CD8-positive, alpha-beta memory T cell (primary cell): ENCODE measurements at places on chromosomes 13 and 19. TPM values are rescaled to one million over a fixed set of nuclear protein-coding genes. Genes with fewer than 3 reads are reported as not detected.
A peak's percentile ranks its signal among the peaks of the same experiment; 100 is the strongest.

DNA sequence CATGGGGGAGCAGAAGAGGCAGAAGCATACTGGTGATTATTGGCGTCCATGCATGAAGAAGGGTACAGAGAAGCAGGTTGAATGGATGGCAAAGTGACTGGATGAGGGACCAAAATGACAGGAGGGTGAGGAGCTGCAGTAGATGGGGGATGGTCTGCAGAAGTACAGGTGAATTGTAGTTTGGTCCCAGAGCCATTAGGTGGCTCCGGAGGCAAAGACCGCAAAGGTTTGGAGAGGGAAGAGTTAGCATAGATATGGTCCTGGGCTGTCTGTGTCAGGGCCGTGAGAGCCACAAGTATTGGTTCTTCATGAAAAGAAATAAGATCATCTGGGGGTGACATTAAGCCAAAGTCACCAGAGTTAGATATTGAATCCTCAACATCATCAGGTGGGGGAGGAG is 59.0 kb upstream of the ZNF726 start:
- H3K4me3 ChIP-seq = no peak overlapping the region
- no peaks in the 10 kb centered on the region for H3K36me3 ChIP-seq
- H3K27me3 ChIP-seq = no peaks in the 10 kb centered on the region
- H3K4me1 ChIP-seq = no peaks in the 10 kb centered on the region

DNA sequence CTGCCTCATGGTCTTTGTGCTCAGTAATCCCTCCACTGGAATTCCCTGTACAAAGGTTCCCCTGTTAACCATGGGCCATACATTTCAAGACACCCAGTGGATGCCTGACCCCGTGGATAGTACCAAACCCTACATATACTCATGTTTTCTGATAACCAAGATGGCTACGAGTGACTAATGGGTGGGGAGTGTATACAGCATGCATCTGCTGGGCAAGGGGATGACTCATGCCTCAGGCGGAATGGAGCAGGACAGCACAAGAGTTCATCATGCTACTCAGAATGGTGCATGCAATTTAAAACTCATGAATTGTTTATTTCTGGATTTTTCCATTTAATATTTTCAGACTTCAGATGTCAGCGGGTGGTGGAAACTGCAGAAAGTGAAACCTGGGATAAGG is 13.3 kb upstream of the FGF9 start:
- no peak overlapping the region for H3K27ac ChIP-seq
- DNase-seq = no peak
- peaks cover 7% of the 10 kb centered on the region for H3K27me3 ChIP-seq
- H3K36me3 ChIP-seq = no peaks in the 10 kb centered on the region
- H3K4me3 ChIP-seq = no peak overlapping the region

Gene DPF1
- total RNA-seq = 0.78 TPM

GRCh38 chr13:30685320-30685859 is 50.0 kb upstream of the ALOX5AP start:
- H3K4me1 ChIP-seq = no peaks in the 10 kb centered on the region
- no peak overlapping the region for H3K4me3 ChIP-seq
- DNase-seq = no peak
- no peaks in the 10 kb centered on the region for H3K27me3 ChIP-seq
- no peaks in the 10 kb centered on the region for H3K36me3 ChIP-seq

DNA sequence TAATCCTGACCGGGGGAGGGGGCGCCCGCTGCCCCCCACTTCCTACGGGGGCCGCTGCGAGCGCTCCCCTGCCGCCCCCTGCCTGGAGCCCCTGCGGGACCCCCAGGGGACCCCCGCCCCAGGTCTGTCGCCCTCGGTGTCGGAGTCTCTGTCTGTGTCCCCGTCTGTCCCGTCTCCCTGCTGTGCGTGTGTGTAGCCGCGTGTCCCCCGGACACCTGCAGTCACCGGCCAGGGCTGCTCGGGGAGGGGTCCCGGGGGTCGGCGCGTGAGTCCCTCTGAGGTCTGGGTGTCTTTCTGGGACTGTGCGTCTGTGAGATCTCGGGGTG is 7.7 kb upstream of the NFIC start:
- no peaks in the 10 kb centered on the region for H3K36me3 ChIP-seq
- no peak overlapping the region for H3K27ac ChIP-seq
- no peaks in the 10 kb centered on the region for H3K27me3 ChIP-seq
- peak overlapping the region; percentile 63 for H3K4me3 ChIP-seq
- no peak for DNase-seq
- H3K4me1 ChIP-seq = peaks cover 25% of the 10 kb centered on the region

- no peak for DNase-seq
- no peak overlapping the region for H3K4me3 ChIP-seq
- no peaks in the 10 kb centered on the region for H3K4me1 ChIP-seq
- H3K36me3 ChIP-seq = no peaks in the 10 kb centered on the region
- no peak overlapping the region for H3K27ac ChIP-seq
These were observed 42.2 kb downstream of the IFT88 start for GRCh38 chr13:20609145-20609544.

Gene FFAR3
- total RNA-seq = not detected

- H3K36me3 ChIP-seq = no peaks in the 10 kb centered on the region
- no peak overlapping the region for H3K27ac ChIP-seq
- H3K4me3 ChIP-seq = no peak overlapping the region
- DNase-seq = no peak
- no peaks in the 10 kb centered on the region for H3K4me1 ChIP-seq
These were observed 7.8 kb upstream of the LYPD5 start for GRCh38 chr19:43809762-43810696.

Gene CEACAM5
- not detected for total RNA-seq

DNA sequence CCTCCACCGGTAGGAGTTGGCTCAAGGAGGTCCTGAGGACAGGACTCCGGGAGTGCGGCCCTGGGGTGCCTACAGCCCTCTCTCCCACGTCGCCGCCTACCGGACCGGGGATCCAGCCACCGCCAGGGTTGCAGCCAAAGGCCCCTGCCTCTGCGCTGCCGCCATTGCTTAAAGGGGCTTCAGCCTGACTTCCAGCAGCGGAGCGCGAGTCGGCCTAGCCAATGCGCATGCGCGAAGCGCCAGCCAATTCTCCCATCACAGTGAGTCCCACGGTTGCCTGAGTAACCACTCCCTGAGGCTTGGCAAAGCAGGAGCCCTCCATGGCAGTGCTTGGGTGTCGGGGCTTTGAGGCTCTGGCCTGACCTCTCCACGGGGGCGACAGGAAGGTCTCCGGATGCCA is 21.5 kb upstream of the ZNF420 start:
- H3K4me1 ChIP-seq = no peaks in the 10 kb centered on the region
- H3K4me3 ChIP-seq = no peak overlapping the region
- H3K27ac ChIP-seq = no peak overlapping the region
- H3K36me3 ChIP-seq = no peaks in the 10 kb centered on the region
- DNase-seq = no peak

DNA sequence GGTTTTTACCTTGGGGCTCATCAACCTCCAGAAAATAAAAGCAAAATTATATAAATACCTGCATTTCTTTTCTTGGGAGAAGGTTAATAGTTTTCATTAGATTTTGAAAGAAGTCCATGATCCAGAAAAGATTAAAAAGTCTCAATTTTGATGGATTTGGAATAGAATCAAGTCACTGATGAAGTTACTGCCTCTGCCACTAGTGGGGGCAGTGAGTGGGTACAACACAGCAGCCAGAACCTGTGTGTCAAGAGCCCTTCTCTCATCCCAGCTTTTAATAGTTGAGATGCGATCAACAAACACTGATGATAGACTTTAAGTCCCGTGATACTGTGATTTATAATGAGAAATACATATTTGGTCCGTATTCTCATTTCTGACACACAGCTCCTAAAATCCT is 686.7 kb downstream of the DIAPH3 start:
- H3K4me3 ChIP-seq = no peak overlapping the region
- DNase-seq = no peak
- no peak overlapping the region for H3K27ac ChIP-seq
- H3K27me3 ChIP-seq = no peaks in the 10 kb centered on the region
- H3K4me1 ChIP-seq = no peaks in the 10 kb centered on the region
- H3K36me3 ChIP-seq = no peaks in the 10 kb centered on the region

- DNase-seq = peak; percentile 10
- H3K4me3 ChIP-seq = peak overlapping the region; percentile 68
- H3K27me3 ChIP-seq = no peaks in the 10 kb centered on the region
- H3K27ac ChIP-seq = peak overlapping the region; percentile 69
- H3K36me3 ChIP-seq = no peaks in the 10 kb centered on the region
These were observed 556 bp downstream of the TRIP10 start for GRCh38 chr19:6739883-6740588.

DNA sequence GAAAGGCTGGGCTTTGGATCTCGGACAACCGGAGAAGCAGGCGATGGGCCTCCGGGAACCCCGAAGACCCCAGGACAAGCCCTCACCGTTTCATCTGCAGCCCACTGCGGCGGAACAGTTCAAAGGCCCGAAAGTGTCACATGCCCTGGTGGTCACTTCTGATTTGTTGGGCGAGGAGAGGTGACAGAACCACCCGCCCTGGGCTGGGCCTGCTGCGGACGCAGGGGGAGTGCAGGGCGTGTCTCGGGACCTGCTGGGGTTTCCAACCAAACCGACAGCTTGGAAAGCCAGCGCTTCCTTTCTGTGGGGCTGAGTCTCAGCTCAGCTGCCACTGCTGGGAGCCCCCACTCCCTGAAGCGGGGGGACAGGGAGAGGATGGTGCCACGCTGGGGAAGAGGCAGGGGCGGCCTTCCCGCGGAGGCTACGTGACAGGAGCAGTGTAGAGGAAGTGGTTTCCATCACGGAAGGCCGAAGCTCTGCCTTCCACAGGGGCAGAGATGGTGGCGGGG is 22.8 kb upstream of the ZBTB7A start:
- peak overlapping the region; percentile 62 for H3K27ac ChIP-seq
- H3K27me3 ChIP-seq = no peaks in the 10 kb centered on the region
- H3K4me1 ChIP-seq = peaks cover 48% of the 10 kb centered on the region
- H3K36me3 ChIP-seq = no peaks in the 10 kb centered on the region
- H3K4me3 ChIP-seq = peak overlapping the region; percentile 49
- DNase-seq = peak; percentile 52
